ENCODE measurements at places on chromosomes 3 and 15. TPM values are rescaled to one million over a fixed set of nuclear protein-coding genes. Genes with fewer than 3 reads are reported as not detected.

DNA sequence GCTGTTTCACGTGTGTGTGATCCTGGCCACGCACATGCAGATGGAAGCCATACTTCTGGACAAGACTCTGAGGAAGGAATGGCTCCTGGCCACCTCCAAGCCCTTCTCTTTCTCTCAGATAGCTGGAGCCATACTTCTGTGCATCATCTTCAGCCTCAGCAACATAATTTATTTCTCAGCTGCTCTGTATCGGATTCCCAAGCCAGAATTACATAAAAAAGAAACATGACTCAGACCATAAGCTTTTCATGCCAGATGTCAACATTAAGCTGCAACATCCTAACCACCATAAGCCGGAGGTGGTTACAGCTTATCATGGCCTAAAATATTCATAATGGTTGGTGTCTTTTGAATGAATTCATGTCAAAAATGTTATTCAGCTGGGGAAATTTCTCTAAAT lies 10.6 kb upstream of the KIF23 start:
- no peak for DNase-seq

DNA sequence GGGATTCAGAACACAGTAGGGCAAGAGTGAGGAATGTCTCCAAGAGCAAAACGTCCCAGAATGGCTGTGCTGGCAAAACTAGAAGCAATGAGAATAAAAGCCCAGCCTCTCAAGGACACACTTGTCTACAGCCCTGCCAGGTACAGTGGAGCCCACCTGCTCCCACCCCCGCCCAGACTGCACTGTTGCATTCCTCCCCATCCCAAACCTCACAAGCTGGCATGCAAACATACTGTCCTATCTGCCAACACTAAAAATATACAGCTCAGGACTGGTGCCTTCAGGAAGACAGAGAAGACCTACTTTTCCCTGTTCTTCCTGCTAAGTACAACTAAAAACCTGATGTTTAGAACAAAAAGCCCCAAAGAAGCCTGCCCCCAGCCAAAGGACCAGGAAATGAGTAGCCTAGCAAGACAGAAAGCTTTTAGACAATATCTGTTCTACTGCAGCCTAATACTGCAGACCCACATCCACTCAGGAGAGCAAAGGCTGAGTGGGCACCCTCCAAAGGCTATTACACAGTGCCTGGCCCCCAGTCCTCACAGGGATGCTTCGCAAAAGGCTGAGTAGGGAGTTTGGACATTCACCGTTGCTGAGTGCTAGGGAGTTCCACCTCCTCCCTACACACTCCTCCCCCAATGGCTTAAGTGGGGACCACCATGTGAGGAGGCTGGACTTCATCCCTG lies 13.5 kb downstream of the OCA2 start:
- DNase-seq, result no peak

DNA sequence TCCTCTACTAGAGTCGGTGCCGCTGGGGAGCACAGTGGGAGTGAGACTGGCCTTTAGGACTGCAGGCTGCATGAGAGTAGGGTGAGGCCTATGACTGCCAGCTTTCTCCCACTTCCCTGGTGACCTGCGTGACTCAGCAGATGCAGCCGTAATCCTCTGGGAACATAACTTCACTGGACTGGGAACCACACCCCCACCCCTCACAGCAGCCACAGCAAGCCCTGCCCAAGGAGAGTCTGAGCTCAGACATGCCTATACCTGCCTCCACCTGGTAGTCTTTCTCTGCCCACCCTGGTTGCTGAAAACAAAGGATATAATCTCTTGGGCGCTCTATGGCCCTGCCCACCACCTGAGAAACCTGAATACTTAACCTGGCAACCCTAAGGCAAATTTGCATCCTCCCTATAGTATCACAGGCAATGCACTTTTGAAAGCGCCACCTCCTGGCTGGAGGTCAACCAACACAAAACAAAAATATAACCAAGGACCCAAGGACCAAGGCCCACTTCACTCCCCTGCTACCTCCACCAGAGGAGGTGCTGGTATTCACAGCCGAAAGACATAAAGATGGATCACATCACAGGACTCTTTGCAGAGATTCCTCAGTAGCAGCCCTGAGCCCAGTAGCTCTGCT lies 308.9 kb downstream of the CTNNB1 start:
- DNase-seq, result no peak

- no peak for DNase-seq
Measured at GRCh38 chr3:85939074-85939482, 980.3 kb downstream of the CADM2 start.

DNA sequence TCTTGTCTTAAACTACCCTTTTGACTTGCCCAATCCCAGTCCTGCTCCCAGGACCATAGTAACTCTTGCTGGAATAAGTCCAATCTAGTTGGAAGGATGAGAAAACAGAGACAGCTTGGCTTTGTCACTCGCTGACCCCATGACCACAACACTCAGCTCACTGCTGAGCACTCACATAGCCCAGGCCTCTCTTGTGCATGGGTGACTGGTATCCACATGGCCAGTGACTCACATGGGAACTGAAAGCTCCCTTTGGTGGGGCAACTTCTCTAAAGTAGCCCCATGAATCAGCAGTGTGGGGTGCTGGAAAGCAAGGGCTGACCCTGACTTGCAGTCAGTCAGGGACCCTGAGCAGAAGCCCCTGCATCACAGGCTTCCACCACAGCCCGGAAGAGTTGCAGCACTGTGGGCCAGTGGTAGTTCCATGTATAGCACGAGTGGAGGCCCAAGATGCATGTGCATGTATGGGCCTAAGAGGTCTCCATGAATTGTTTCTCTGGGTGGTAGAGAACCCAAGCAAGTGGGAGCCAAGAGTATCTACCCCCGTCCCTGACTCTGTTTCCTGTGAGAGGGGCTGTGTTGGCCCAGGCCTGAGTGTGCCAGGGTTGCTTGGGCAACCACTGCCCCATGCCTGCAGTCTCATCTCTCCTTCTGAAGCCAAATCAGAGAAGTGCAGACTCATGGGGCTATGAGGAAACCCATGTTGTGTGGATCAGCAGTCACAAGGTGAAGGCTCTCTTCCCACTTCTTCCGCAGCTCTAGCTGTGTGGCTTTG lies 62.1 kb upstream of the XCR1 start:
- DNase-seq, result peak; percentile 27

GREM1 gene
- not detected for total RNA-seq

IL17RB gene
- not detected for total RNA-seq

ACAP2 gene
- 128 TPM for total RNA-seq

COX5A gene
- 76.9 TPM for total RNA-seq

FGF7 gene
- not detected for total RNA-seq

TRAT1 gene
- total RNA-seq, result 1.6 TPM

Measured in natural killer cell (primary cell).